ENCODE measurements at places on chromosomes 13 and 19. TPM values are rescaled to one million over a fixed set of nuclear protein-coding genes. Genes with fewer than 3 reads are reported as not detected.

SLC10A2 gene
- total RNA-seq: not detected

SIAH3 gene
- not detected for total RNA-seq

PBX4 gene
- 1.6 TPM for total RNA-seq

ZNF576 gene
- total RNA-seq: 21.9 TPM

FAM83E gene
- 0.07 TPM for total RNA-seq

Measured in A549 treated with CORT108297 at 1 μM for 4 hours (cell line).